ENCODE measurements at places on chromosomes 16 and 17.

DNA sequence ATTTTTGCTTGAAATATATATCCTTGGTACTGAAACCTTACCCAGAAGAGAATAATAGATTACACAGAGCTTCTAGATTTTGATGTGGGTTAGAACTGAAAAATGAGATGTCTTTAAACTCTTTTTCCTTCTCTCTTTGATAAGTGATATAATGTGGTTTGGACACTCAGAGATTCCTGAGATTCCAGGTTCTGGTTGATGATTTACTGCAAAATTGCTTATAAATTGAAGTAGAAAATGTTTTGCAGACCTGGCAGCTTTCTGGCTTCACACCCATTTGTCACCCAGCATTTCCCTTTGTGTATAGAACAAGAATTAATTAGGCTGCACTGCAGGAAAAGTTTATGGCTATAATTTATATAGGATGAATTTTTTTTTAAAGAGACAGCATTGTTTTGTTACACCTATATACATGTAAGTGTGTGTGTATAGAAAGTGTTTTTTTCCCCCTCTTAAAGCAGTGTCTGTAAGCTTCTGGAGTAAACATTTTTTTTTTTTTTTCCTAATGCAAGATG lies 23.5 kb downstream of the AATF start:
- no peak for DNase-seq

- no peak for DNase-seq
Measured at GRCh38 chr16:9096416-9096952, 5.0 kb downstream of the HAPSTR1 start.

DNA sequence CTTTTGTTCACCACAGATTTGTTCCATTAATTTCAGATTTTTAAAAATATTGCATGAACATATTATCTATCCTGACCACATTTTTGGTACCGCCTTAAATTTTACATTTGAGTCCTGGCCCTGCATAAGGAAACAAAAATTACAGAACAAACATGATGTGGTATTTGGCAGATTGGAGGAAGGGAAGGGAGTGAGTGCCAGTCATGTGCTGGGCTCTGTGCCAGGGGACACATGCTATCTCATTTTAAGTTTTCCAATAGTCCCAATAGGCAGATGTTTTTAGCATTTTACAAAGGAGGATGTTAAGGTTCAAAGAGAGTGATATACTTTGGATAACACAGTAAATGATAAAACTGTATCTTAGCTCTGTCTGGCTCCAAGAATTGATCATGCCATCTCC lies 185.1 kb downstream of the CDK5R1 start:
- no peak for DNase-seq

DNA sequence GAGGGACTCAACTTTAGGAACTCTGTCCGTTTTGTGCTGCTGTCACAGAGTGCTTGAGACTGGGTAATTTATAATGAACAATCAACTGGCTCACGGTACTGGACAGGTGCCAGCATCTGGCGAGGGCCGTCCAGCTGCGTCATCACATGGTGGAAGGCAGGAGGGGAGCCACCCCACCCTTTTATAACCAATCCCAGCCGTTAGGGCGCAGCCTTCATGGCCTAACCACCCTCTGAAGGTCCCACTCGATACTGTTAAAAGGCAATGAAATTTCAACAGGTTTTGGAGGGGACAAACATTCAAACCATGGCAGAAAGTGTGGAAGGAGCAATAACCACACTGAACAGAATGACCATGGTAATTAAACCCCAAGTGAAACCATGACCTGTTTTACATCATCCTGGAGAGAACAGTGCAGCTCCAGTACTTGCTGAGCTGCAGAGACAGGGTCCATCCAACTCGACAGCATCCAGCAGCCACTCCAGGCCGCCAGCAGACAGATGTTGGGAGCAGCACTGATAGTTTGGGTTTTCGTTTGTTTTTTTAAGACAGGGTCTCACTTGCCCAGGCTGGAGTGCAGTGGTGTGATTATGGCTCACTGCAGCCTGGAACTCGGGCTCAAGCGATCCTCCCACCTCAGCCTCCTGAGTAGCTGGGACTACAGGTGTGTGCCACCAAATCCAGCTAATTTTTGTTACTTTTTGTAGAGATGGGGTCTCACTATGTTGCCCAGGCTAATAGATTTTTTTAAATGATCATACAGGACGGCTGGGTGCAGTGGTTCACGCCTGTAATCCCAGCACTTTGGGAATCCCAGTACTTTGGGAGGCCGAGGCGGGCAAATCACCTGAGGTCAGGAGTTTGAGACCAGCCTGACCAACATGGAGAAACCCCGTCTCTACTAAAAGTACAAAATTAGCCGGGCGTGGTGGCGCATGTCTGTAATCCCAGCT lies 11.0 kb downstream of the CHMP6 start:
- DNase-seq, result peak; percentile 19

- DNase-seq, result no peak
Measured at GRCh38 chr16:67869653-67870052, 3.2 kb upstream of the EDC4 start.

- DNase-seq, result peak; percentile 68
Measured at GRCh38 chr17:78923660-78924453, 1.3 kb downstream of the TIMP2 start.

DNA sequence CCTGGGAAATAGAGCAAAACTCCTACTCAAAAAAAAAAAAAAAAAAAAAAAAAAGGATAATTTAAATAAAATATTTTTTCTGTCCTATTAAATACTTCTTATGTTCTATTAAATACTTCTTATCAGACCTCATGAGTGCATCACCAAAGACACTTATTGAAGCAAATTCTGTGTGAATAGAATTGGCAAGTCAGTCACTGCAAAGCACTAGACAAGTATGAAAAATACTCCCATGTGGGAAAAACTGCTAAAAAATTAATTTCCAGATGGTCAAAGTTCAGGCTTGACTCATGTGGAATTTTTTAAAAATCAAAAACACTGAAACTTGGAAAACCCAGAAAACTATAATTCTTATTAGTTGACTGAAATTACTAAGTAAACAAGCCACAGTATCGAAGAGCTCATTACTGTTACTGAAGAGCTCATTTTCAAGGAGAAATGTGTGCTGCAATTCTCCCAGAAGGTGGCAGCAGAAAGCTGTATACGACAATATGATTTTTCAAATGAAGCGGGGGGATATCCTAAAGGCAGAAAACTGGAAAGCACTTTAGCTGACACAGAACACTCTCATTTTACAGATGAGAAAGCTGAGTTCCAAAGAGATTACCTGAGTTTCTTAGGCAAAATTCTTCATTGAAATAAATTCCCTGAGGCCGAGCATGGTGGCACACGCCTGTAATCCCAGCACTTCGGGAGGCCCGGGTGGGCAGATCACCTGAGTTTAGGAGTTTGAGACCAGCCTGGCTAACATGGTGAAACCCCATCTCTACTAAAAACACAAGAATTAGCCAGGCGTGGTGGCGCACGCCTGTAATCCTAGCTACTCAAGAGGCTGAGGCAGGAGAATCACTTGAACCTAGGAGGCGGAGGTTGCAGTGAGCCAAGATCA lies 15.9 kb upstream of the FBXO47 start:
- DNase-seq, result no peak

DNA sequence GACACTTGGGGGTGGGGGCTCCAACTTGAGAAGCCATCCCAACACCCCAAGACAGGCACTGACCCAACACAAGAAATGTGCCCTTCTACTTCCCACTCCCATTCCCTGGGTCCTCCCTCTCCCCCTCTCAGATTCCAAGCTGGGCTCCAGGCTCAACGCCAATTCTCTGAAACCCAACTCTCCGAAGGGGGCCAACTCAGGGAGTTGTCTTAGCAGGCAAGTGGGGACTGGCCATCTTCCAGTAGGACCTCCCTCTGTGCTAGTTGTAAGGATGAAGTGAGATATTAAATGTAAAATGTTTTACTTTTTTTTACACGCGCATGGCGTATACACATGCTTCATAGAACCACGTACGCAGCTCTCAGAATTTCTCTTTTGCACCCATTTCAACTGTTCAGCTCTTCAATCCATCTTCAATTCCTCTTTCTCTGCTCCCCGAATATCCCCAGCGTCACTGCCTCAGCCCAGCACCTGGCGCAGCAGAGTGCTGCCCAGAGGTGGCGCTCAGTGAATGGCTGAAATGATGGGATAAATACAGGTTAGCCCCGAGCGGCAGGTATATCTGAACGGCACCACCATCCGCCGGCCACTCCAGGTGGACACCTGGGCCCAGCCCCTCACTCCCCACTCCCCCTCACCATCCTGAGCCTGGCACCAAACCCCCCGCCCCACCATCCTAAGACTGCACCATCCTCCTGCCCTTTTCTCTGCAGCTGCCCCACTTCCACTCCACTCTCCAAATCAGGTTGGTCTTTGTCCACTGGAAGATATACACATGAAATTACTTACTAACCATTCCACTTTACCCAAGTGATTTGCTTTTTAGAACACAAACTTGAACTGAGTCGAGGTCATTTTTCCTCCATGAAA lies 43.9 kb upstream of the TNRC6C start:
- DNase-seq, result no peak

DNA sequence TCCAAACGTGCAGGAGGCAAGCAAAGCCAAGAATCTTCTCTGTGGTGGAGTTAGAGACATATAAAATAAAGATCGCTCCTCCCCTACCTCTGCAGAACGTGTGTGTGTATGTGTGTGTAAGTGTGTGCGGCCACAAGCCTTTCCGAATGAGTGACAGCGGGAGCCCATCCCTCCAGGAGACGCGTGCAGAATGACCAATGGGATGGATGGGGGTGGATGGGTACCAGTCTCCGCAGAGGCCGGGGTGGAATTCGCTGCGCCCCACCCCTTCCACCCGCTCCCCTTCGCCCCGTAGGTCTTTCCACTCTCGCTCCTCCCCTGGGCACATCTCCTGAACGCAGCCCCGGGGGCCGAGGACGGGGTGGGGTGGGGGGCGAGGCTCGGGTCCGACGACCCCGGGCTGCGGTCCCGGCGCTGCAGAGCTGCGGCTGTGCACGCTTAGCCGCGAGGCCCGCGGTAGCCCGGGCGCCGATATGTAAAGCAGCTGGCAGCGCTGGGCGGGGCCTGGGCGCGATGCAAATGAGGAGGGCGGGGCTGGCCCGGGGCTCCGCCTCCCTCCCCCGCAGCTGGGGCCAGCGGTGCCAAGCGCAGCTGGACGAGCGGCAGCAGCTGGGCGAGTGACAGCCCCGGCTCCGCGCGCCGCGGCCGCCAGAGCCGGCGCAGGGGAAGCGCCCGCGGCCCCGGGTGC lies at the start of gene PRKCB:
Gene PRKCB, plus strand, starts transcription at position 594 of the 688 bp plus-strand sequence.
- DNase-seq, result peak; percentile 93

GRCh38 chr17:30117675-30118081 lies 1.1 kb downstream of the NSRP1 start:
- no peak for DNase-seq

DNA sequence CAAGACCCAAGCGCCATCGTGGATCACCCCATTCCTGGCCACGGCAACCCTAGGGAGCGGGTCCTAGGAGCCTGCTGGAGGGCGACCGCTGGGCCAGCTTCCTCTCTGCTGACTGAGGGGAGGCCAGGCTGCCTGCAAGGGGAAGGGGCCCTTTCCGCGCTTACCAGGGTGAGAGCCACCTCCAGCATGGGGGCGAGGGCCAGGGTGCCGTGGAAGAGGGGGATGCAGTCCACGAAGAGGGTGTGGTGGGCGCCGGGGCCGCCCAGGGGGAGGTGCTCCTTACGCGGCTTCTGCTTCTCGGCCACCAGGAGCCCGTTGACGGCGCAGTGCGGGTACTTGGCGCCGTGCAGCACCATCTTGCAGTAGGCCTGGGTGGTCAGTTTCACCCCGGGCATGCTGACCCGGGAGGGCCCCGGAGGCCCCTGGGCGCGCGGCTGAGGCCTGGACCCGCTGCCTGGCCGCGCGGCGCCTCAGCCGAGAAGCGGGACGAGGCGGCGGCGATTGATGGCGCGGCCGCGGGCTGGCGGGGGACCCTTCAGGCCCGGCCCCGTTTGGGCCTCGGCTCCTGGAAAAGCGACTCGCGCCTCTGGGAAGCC lies 345 bp downstream of the EMC8 start:
- DNase-seq, result peak; percentile 73

DNA sequence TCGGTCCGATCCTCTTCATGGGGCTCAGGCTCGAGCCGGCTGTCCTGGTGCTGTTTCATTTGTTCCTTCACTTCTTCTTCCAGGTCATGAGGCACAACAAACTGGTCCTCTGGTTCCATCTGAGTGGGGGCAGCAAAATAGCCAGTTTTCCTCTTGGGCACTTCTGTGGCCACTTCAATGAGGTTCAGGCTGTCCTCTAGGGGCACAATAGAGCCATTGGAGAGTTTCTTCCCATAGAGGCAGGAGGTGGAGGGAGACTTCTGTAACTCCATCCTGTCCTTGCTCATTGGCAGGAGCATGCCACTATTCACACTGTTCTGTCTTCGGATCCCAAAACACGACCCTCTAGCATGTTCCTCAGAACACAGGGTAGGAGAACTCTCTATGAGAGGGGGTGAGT lies 22.9 kb downstream of the MARVELD3 start:
- DNase-seq, result no peak

DNA sequence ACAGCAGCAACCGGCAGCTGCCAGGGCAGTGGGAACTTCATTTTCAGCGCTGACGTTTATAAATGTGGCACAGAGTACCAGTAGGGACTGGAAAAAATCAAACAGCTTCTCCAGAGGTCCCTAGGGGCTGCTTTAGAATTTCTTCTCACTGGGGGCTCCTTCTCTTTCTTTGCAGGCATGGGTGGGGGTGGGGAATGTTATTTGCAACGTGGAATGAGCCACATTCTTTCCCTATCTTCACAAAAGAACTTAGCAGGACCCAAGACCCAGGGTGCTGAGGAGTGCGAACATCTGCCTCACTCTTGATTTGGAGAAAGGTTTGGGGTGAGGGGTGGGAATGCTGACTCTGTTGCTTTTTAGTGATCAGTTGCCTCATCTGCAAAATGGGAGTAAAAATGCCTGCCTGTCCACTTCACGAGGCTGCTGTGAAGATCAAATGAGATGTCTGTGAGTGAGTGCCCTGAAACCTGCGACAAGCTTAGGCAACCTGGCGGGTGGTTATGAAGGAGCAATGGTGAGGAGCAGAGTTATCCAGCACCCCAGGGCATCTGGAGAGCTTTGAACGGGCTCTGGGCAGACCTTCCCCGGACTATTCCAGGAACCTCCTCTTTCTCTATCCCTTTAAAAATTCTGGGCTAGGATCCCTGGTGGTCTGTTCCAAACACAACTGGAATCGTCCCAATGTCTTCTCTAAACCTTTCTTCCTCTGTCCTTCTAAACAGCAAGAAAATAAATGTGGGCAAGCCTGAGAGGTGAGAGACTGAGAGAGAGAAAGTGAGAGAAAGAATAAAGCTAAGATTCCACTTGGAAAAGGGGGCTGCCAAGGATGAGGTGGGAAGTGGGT lies 10.7 kb upstream of the PIPOX start:
- DNase-seq, result no peak

GRCh38 chr17:45003877-45004276 lies 35.8 kb upstream of the C1QL1 start:
- no peak for DNase-seq

- no peak for DNase-seq
Measured at GRCh38 chr17:54969658-54970572, 1.4 kb downstream of the STXBP4 start.

GRCh38 chr17:45367216-45367615 lies 50.4 kb upstream of the MAP3K14 start:
- no peak for DNase-seq

- no peak for DNase-seq
Measured at GRCh38 chr17:40980596-40980995, 3.5 kb downstream of the KRT40 start.

- DNase-seq, result no peak
Measured at GRCh38 chr16:47061204-47061603, 82.5 kb downstream of the NETO2 start.

GRCh38 chr17:77188084-77189066 lies 47.6 kb downstream of the SEC14L1 start:
- DNase-seq, result no peak

Measured in GM12892 (cell line).